Activated CD8-positive, alpha-beta memory T cell treated with anti-CD3 and anti-CD28 coated beads for 1 hour (primary cell): ENCODE measurements at places on chromosomes 5 and 9.

GRCh38 chr9:137664676-137665075 lies 45.9 kb downstream of the EHMT1 start:
- DNase-seq: no peak

DNA sequence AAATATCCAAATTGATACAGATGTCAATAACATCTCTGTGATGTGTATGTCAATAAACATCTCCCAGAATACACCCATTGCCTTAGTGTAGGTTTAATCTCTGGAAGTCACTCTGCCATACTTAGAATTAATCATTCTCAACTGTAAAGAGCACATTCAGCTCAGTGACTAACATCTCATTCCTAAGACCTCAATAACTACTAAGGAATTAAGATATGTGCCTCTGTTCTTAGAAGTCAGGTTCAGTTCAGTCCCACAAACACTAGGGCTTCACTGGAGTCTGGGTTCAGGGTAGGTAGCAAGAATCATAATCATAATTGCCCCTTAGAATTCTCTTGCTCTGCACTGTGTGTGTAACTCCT lies 31.7 kb downstream of the UGCG start:
- no peak for DNase-seq

DNA sequence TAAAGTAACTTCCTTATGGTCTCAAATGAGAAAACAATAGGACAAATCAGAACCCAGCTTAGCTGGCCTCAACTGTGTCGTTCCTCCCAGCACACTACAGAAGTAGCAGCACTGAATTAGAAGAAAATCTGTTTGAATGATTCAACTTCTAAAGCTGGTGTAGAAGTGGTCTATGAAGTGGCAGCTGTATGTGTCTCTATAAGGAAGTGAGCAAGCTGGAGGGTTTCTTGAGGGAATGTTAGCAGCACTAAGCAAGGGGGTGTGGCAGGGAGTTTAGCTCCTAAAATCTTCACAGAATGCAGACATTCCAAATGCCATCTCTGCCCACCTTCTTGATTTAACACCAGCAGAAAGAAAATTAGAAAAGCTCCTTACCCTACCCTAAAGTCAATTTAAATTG lies 4.1 kb downstream of the KLF9 start:
- DNase-seq: no peak

DNA sequence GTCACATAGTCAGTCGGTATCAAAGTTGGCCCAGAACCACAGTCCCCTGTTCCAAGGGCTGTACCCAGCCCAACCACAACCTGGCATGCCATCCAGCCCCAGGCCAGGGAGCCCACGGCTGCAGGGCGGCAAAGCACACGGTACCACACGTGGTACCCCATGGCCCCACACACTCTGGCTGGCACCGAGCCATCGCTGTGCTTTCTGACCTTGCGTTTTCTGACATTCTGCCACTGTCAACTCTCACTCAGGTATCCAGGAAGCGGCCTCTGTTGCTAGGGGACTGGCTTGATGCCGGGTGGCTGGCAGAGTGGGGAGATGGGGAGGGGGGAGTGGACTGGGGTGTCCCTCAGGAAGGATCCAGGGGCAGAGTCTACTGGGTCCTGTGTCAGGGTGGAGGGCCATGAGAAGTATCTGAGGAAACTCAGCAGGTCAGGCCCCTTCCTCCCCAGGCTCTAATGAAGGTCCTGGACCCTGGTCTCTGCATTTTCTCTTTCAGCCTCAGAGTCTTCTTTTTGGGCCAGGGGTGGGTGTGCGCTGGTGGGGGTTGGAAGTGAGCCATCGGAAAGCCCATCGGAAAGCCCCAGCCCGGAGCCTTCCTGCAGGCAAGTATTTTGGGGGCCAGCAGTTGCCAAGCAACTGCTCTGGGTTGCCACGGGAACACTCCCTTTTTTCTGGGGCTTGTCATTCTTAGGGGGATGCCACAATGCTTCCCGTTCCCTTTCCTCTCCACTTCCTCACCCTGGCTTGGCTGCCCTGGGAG lies 21.0 kb upstream of the RALGDS start:
- DNase-seq: peak; percentile 64

- no peak for DNase-seq
These were observed 49.6 kb upstream of the OSMR start for GRCh38 chr5:38795986-38796741.

- no peak for DNase-seq
These were observed 18.7 kb downstream of the CAST start for GRCh38 chr5:96680759-96681470.

- DNase-seq: no peak
These were observed 34.9 kb upstream of the EEIG1 start for GRCh38 chr9:128015696-128016095.

DNA sequence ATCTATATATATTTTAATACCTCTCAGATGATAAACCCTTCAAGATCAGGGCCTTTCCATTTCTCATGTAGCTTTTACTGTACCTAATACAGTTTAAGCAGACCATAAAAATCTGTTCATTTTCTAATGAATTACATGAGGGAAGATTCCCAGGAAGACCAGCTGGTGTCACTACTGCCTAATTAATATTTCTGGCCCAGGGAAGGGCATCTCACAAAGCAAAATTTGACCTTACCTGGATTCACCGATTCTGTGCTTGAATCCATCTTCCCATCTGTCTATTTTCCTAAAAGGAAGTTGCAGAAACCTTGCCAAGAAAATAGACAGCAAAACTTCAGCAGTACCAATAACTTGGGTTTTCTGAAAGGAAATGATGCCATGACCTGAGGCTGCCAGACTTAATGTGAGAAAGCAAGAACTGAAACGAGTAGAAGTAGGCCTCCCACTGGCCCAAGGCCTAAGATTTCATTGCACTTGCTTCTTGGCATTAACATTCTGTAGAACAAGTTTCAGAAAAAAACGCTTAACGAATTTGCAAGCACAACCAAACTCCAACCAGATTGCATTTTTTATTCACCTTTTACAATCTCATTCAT lies 83.0 kb upstream of the GLIS3 start:
- DNase-seq: no peak

DNA sequence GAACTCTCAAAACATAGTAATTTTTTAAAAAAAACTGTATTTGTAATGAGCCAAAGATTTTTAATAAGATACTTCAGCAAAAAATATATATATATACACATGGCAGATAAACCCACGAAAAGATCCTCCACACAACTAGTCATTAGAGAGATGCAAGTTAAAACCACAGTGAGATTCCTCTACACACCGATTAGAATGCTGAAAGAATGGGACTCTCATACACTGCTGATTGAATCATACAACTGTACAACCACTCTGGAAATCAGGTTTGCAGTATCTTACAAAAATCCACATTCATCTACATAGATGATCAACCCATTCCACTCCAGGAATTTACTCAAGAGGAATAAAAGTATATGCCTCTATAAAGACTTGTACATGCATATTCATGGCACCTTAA lies 43.7 kb downstream of the RASEF start:
- DNase-seq: no peak

- no peak for DNase-seq
These were observed 209.0 kb downstream of the CSNK1G3 start for GRCh38 chr5:123720955-123721354.

DNA sequence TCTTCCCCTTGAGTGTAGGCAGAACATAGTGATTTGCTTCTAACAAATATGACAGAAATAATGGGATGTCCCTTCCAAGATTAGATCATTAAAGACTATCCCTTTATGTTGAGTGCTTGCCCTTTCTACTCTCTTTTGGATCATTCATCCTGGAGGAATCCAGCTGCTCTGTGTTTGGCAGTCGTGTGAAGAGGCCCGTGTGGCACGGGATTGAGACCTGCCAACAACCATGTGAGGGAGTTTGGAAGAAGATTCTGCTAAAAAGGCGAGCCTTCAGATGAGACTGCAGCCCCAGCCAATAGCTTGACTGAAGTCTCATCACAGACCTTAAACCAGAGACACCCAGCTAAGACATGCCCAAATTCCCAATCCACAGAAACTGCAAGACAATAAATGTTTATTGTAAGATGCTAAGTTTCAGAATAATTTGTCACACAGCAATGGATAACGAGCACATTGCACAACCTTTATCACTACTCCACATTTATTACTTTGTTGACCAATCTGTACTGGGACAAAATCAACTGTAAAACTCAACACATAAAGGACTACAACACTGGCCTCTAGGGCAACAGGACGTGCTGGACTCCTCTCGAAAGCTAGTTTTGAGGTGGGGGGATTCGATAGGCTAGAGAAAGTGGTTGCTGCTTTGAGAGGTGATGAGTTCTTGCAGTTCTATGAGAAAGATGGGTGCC lies 42.8 kb downstream of the ANGPTL2 start:
- DNase-seq: no peak

- DNase-seq: no peak
These were observed 70.4 kb upstream of the SNX2 start for GRCh38 chr5:122704247-122705036.

DNA sequence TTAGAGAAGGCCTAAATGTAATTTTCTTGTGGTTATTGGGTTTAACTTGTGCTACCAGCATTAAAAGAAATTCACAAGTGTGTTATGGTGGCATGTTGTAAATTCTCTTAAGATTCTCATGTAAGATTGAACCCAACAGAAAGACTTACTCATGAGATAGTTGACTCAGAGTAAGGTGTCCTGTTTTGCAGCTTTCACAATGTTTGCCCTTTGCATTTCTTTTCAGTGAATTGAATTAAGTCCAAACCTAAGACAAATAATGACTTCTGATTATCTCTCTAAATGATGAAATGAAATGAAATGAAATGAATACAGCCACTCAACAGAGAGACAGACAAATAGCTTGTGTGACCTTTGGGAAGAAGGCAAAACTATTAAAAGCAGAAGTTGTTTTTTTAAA lies 1696.9 kb upstream of the WWC1 start:
- no peak for DNase-seq

DNA sequence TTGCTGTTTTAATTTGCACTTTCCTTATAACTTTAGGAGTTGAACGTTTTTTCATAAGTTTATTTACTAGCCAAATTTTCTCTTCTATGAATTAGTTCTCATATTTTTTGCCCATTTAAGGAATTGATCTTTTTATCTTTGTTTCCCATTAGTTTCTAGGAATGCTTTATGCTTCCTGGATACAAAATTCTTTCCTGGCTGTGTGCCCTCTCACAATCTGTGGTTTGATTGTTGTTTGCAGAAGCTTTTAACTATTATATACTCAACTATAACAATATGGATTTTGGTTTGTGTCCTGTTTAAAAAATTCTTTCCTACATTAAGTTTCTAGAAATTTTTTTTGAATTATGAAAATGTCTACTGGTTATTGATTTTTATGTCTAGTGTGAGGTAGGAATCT lies 206.3 kb downstream of the CSNK1G3 start:
- DNase-seq: no peak

- DNase-seq: no peak
These were observed 154.2 kb downstream of the FOCAD start for GRCh38 chr9:20838218-20838617.

- DNase-seq: no peak
These were observed 102.5 kb downstream of the OTULIN start for GRCh38 chr5:14767053-14767452.

DNA sequence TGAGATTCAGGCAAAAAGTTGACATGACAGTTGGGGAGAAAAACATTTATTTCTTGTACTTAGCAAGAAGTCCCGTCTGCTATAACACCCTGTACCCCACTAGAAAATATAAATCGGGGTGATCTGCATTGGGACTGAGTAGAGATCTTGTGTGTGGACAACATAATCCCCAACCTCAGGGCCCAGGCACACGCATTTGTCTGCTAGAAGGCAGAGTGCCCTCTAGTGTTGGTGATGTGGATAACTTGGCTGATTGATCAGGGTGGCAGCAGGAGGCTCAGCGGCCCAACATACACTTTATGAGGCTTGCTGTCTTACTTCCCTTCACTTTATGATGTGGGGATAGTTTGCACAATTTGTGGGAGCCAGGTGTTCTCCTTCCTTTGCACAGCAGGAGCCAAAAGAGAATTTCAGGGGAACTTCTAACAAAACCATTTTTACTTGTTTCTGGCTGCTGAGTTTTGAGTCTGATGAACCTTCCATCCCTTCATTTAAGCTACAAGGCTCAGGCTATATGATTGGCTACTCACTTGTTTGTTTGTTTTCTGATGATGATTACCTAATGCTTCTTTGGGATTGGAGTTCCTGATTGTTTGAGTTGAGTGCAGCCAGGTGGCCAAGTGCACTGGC lies 263.2 kb downstream of the DMAC1 start:
- DNase-seq: no peak

DNA sequence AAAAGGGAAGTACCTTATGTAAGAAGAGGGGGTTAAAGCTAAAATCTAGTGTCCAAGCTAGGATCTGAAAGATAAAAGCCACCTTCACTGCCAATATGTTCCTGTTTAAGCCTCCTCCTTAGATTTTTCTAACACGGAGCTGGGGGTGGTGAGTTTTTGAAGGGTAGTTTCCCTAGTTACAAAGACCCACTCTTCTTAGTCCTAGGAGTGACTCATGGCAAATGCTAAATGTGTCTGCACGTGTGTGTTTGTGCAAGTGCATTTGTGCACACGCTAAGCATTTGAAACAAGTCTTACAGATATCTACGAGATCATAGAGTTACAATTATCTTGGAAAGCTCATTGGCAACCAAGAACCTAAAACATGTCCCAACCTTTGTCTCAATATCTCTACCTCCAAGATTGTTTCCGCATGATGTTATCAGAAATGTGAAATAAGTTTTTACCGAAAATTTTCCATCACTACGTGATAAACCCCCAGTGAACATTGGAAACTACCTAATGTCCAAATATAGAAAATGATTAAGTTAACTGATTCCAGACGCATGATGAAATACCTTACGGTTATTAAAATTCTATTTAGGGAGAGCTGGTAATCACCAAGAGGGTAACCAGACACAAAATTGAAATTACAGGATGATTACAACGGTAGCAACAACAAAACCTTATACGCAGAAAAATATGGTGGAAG lies 78.0 kb upstream of the HRH2 start:
- no peak for DNase-seq

- DNase-seq: no peak
These were observed 91.8 kb downstream of the STX17 start for GRCh38 chr9:99998266-99998665.

GRCh38 chr5:83034528-83035207 lies 42.5 kb downstream of the TMEM167A start:
- DNase-seq: no peak

DNA sequence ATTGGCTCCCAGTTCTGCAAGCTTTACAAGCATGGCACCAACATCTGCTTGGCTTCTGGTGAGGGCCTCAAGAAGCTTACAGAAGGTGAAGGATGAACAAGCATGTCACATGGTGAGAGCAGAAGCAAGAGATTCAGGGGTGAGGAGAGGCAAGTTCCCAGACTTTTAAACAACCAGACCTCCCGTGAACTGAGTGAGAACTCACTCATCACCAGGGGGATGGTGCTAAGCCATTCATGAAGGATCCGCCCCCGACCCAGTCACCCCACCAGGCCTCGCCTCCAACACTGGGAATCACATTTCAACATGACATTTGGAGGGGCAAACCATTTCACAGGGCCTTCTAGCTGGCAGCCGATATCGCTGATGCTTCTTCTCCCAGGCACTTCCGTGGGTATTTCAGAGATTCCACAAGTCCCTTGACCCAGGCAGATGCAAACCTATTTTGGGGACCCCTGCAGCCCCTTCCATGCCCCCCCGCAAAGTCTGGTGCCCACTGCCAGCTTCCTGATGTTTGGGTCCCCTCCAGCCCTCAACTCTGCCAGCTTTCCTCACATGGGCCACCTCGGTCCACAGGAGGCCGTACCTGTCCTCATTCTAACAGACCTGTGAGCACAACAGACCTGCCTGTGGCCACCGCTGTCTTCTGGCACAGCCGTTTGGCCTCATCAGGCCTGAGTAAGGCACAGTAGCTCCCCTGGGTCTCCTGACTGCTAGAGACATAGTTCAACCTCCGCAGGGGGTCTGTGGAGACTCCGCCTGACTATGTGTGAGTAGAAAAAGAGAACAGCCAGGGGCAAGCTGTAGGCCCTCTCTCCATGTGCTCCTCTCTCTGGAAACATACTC lies 60.7 kb upstream of the ANGPTL2 start:
- no peak for DNase-seq

GRCh38 chr5:66307647-66308241 lies 163.6 kb downstream of the SREK1 start:
- DNase-seq: no peak
